ENCODE measurements at places on chromosomes 6 and 20.

- peak; percentile 16 for DNase-seq
Observed at GRCh38 chr6:105677671-105678475, 275.0 kb upstream of the PREP start.

DNA sequence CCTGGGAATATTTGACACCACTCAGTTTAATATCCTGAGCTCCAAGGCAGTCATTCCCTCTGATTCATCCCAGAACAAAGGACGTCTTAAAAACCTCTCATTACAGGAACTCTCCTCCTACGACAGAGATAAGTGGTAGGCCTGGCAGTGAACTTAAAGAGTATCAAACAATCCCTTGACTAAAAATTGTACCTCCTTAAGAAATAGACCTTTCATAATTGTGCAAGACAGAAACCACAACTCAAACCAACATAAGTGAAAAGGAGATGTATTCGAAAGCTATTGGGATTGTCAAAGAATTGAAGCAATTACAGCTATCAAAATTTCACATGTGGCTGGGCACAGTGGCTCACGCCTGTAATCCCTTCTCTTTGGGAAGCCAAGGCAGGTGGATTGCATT, 19.1 kb upstream of the BNIP5 start:
- peak; percentile 94 for DNase-seq

- no peak for DNase-seq
Observed at GRCh38 chr20:50898475-50898874, 32.8 kb downstream of the ADNP start.

GRCh38 chr20:34100576-34100975, 11.5 kb downstream of the EIF2S2 start:
- no peak for DNase-seq

DNA sequence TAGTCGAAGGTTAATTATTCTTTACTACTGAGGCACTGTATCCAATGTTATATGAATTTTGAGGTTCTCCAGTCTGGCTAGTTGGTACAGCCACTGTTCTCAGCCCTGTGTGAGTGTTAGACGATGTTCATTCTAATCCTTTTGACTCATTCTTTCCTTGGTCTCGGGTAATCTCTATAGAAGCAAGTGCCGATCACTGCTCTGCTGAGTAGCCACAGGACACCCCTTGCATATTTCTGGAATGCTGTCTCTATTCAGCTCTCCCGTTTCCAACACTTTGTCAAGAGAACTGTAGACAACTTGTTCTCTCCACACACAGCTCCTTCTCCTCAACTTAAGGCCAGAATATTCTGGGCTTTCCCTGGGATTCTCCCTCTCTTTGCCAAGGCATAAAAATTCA, 42.4 kb upstream of the PLCB1 start:
- DNase-seq: no peak

Data from astrocyte (in vitro differentiated cells and primary cell).